ENCODE measurements at places on chromosomes 16 and 17.

- DNase-seq: no peak
Observed at GRCh38 chr16:2165861-2166260, 10.3 kb downstream of the TRAF7 start.

GRCh38 chr16:13176711-13177110, 275.3 kb downstream of the SHISA9 start:
- DNase-seq: no peak

DNA sequence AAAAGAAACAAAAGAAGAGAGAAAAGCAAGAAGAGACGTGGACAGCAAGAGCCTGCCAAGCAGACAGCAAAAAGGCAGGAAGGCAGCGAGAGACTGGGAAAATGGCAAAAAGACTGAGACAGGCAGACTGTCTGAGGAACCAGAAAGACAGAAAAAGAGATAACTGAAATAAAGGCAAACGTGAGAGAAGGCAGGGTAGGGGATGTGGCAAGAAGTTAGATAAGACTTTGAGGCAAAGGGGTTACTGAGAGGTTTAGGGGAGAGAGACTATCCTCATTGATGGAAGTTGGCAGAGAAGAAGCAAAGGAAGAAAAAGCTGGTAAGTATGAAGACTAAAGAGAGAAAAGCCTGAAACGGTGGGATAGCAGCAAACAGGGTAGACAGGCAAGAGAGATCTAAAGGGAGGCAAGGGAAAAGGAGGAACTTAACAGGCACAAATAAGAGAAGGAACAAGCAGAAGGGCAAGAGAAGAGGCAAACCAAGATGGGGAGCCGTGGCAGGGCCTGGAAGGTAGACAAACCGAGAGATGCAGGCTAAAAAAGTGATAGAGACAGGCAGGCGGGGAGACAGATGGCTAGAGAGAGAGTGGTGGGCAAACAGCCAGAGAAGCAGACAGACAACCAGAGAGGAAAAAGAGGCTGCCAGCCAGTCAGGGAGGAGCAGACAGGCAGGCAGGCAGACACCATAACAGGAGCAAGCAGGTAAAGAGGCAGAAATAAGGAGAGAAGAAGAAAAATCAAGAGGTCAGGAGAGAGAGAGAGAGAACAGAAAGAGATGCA, 7.1 kb upstream of the CHD3 start:
- no peak for DNase-seq

- no peak for DNase-seq
Observed at GRCh38 chr17:44844390-44844830, 3.3 kb upstream of the HIGD1B start.

GRCh38 chr17:9971991-9972390, 66.9 kb upstream of the RCVRN start:
- no peak for DNase-seq

GRCh38 chr16:86524029-86524428, 13.7 kb downstream of the FOXF1 start:
- DNase-seq: no peak

- no peak for DNase-seq
Observed at GRCh38 chr17:57273490-57273889, 17.2 kb downstream of the MSI2 start.

- no peak for DNase-seq
Observed at GRCh38 chr17:63626551-63627180, 4.4 kb downstream of the MAP3K3 start.

- peak; percentile 29 for DNase-seq
Observed at GRCh38 chr17:27236717-27237315, 57.1 kb upstream of the WSB1 start.

DNA sequence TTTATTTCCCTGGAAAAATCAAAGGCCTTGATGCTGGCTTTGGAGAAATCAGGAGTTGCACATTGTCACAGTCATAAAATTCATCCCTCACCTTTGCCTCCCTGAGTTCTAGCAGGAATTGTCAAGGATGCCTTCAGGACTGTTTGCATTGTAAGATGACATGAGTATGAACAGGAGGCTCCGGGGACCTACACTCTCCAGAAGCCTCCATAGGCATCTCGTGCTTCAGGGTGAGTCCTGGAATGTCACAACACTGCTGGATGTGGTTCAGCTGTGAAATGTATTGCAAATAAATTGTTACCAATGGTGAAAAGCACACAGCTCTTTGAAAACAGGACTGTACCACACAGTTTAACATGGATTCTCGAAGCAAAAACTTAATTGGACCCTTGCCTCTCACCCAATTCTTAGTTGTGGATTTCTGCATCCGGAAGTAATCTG, 535.4 kb upstream of the C16orf82 start:
- DNase-seq: no peak

- no peak for DNase-seq
Observed at GRCh38 chr17:199806-200545, 18.5 kb upstream of the DOC2B start.

GRCh38 chr17:51640108-51640622, 379.8 kb downstream of the UTP18 start:
- DNase-seq: no peak

GRCh38 chr17:11980813-11981212, 16.5 kb downstream of the ZNF18 start:
- DNase-seq: no peak

DNA sequence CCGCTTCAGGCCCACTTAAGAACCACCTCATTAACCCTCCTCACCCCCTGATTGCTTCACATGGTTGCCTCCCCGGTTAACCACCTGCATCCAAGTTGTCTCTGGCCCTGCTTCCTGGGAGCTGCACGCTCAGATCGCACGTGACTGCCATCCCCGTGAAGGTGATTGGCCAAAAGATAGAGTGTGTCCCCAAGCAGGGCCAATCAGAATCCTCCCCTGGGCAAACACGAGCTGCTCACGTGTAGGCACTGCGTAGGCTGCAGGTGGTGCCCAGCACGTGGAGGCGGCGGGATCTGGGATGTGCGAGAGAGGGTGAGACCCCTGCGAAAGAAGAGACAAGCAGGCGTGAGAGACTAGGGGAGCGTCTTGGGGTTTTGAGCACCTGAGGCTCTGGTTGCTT, 111.8 kb upstream of the CRHR1 start:
- no peak for DNase-seq

DNA sequence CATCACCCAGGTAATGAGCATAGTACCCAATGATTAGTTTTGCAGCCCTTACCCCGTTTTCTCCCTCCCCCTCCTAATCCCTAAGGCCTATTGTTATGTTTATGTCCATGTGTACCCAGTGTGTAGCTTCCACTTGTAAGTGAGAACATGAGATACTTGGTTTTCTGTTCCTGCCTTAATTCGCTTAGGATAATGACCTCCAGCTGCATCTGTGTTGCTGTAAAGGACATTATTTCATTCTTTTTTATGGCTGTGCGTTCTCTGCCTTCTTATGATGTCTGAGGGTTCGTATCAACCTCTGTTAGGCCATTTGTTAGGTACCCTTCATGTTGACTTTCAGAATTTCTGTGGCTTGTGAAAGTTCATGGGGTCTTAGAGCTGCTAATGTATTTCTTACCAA, 31.0 kb downstream of the CTCF start:
- DNase-seq: no peak

DNA sequence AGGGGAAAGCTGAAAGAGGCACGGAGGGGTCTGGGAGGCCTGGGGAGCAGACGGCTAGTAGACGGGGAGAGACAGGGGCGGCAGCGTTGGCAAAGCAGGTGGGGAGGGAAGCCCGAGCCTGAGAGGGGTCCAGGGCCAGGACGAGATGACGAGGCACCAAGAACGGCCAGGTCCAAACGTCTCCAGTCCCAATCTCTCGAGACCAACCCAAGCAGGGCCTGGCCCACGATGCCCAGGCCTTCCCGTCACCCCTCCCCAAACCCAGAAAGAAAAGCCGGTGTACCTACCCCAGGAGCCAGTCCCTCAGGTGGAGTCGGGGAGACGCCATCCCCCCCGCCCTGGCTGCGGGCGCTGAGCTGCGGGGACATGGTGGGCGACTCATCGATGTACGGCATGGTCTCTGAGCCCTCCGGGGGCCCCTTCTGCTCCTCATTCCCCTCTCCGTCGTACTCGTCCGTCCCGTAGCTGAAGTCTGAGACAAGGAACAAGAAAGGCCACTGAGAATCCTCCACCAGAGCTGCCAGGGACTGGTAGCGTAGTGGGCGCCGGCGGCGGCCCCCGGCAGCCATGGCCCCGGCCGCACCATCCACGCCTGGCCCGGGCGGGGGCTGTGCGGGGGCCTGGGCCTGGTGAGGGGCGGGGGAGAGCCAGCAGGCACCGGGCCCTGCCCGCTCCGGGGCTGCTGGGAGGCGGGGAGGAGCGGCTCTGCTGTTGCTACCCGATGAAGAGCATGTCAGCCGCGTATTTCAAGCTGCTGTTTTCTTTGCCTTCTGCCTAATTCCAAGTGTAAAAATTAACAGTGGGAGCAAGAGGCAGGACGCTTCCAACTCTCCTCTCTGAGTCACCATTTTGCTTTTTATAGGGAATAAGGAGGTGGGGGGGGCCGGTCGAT, 54.6 kb downstream of the ABR start:
- no peak for DNase-seq

- DNase-seq: no peak
Observed at GRCh38 chr17:12386225-12386624, 279.5 kb upstream of the MYOCD start.

DNA sequence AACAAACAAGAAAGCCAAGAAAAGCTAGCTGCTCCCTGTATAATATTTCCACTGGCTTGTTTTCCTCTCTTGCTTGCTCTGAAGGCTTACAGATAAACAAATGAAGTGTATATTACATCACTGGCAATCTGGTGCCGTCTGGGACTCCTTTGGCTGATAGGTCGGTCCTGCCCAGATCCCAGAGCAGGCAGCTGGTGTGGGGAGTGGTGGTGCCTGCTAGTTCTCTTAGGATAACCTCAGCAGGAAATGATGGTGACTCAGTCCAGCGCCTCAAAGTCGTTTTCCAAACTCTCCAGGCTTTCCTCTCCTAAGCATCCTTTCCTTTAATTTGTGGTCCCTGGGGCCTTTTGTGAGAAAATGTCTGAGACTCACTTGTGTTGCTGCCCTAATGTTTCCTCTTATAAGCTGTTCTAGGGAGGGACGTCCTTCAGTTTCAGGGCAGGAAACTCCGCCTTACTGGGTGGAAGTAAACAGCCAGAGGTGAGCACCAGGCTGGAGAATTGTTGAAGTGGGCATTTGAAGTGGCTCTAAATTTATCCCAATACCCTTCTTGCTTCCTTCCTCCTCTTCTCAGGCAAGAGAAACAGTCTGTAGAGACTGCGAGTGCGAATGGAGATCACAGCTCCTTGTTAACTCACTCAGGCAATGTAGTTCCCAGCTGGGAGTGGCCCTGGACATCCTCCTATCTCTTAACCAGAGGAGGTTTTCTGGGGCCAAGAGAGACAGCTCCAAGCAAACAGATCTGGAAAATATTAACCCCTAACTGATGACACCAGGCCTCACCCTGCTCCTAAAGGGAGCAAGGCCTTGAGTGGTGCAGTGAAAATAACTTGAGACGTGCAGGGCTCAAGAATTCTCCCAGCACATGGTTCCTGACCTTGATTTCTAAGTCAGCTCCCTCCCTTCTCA, 34.9 kb downstream of the CD300LF start:
- no peak for DNase-seq

- DNase-seq: no peak
Observed at GRCh38 chr17:17783116-17783824, 53.5 kb downstream of the SREBF1 start.

DNA sequence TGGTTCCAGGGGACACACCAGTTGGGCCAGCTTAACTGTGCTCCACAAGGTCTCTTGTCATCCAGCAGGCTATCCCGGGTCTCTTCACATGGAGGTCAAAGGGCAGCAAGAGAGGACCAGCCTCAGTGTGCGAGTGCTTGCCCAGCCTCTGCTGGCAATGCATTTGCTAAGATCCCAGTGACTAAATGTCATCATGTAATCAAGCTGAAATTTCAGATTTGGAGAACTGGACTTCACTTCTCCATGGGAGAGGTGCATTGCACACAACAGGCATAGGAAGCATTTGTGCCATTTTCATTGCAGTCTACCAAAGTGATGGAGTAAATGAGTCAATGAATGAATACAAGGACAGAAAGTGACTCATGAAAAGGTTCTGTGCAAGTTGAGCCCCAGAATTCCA, 51.2 kb upstream of the KDM8 start:
- no peak for DNase-seq

DNA sequence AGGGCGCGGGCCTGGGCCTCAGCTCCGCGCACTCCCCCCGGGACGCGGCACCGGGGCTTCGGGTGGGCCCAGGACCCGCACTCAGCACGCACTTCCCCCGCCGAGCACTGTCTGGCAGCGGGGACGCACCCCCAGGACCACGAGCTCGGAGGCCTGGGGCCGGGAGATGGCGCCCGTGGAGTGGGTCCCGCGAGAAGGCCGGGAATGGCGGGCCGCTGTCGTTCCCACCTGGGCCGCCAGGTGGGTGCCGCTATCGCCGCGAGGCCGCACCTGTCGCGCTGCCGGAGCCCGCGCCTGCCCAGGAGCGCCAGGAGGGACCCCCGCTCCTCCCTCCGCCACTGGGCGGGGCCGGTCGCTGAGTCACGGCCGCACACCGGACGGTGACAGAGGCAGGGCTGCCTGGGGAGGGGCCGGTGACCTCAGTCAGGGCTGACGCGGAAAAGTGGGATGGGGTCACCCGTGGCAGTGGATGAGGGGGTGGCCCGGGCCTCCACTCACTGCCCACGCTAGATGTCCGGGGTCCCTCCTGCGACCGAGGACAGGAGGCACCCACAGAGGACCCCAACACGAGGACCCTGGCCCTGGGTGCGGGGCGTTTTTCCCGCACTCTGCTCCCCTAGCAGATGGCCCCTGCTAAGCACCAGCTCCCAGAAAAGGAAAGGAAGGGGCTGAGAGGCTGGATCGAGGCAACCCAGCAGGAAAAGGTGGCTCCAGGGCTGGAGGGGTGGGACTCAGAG, 6.9 kb upstream of the ACTG1 start:
- DNase-seq: no peak

GRCh38 chr17:17590141-17590751, 1.3 kb downstream of the PEMT start:
- DNase-seq: no peak

DNA sequence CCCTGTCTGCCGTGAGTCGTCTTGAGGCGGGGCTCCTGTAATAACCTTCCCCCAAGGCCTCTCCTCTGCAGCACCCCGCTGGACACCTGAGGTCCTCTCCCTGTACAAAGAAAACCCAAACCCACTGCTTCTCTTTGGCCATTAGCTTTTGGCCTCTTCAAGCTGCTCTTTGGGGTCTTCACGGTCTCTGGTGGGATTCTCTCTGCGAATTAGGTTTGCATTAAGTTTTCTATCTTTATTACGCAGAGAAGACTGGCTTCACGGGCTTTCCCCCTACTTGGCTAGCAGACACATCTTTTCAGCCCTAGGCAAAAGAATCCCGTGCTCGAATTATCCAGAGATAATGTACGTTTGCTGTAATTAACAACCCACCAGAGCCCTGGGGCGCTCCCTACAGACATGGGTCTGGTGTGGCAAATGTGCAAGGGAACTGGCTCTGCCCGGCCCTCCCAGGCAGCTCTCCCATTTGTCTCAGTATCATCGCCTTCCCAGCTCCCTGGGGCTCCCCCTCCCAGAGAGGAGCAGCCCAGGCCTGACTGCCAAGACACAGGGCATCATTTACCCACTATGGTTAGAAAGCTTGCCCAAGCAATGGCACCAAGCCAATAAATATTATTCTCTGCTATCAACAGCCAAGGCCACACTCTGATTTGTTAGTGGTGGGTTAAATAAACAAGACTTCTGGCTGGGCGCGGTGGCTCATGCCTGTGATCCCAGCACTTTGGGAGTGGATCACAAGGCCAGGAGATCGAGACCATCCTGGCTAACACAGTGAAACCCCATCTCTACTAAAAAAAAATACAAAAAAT, 24.7 kb upstream of the KLHDC4 start:
- no peak for DNase-seq

All from NCI-H1048 (cell line).